ENCODE measurements at places on chromosomes 11 and 22.

- no peak for DNase-seq
Observed at GRCh38 chr11:130139401-130139800, 20.2 kb upstream of the ST14 start.

GRCh38 chr11:2138068-2138430, 1.1 kb downstream of the IGF2 start:
- DNase-seq = no peak

DNA sequence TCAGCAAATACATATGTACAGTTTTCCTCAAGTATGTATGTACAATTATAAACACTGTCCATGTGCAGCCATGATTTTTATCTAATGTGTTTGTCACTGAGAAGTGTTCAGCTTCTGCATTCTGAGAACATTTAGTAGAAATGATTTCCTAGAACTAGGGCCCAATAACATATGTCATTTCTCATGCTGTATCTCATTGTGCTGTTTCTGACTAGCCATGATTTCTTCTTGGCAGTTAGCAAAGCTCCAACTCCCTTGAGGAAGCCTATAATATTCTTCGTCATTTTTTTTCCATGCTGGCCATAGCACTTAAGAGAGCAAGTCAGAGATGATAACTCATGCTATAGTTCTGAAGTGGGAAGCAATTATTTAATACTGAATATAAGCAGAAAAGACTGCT, 187.8 kb downstream of the DDX10 start:
- DNase-seq = no peak

- DNase-seq = no peak
Observed at GRCh38 chr22:49096476-49096875, 731.2 kb downstream of the BRD1 start.

GRCh38 chr11:8291421-8292350, 28.0 kb upstream of the LMO1 start:
- DNase-seq = no peak

GRCh38 chr11:112073941-112074811, at the start of the genes NKAPD1 and PIH1D2:
TSS of gene NKAPD1 (plus strand) at chr11:112074299. CDS start at chr11:112075575, 1,276 bp downstream.
TSS of gene PIH1D2 (minus strand) at chr11:112074017. CDS start at chr11:112073174, 843 bp downstream.
- peak; percentile 63 for DNase-seq

DNA sequence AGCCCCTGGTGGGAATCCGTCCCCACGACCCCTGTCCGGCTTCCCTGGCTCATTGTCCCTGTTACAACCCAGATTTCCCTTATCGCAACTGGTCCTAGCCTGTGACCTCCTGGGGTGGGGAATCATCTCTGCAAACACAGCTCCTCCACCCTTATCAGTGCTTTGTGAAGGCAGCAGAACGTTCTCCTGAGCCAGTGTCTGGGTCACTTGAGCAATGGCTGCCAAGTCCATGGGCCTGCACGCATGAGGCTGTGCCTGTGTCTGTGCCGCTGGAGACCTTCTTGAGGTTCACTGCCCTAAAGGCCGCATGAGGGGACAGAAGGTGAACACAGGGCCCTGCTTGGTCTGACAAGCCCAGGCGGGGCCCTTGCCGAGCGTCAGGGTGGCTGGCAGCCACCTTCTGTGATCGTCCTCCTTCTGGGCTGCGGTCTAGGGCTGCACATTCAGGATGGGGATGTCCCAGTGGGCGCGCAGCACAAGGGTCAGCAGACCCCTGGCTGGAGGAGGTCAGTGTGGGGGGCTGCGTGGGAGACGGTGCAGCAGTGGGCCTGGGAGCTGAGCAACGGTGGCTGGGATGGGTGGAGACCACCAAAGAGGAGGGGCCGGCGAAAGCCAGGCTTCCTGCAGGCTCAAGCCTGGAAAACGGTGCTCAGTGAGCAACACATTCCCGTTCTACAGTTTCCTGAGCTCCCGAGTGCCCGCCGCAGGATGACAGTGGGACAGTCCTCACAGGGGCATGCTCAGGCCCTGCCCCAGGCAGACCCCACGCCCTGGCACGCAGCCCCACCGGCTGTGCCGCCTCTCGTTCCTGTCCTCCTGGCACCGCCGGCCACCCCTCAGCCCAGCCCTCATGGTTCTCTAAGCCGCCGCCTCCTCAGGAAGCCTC, 74.1 kb downstream of the CDKN1C start:
- no peak for DNase-seq

DNA sequence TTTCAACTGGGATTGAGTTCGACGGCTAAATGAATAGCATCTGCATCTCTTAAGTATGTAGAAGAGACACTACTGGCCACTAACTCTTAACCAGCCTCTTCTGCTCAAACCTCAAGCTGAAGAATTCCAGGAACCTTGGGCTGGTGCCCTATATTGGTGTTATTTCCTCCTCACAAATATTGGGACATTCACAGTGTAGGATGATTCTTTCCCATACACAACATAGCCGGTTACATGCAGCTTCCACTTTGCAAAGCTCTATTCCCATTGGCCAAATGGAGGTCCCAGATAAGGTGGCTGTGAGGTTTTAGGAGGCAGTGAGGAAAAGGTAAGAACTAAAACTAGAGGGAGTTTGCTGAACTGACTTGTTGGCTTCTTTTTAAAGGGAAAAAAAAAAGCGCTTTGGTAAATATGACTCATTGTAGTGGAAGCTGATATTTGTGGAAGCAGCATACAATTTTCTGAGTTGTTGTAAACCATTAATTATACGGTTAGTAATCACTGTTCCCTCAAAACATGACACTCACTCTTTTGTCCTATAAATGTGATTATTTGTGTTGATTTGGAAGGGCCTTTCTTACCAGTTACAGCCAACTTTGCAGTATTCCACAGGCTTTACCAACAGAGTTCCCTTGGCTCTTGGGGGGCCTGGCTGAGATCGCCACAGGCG, 17.6 kb downstream of the C22orf31 start:
- no peak for DNase-seq

GRCh38 chr11:121134741-121135312, 33.8 kb downstream of the TECTA start:
- no peak for DNase-seq

GRCh38 chr11:123083623-123084029, 21.7 kb upstream of the HSPA8 start:
- DNase-seq = no peak

GRCh38 chr11:127105593-127106541, 105.3 kb upstream of the KIRREL3 start:
- DNase-seq = no peak

- DNase-seq = no peak
Observed at GRCh38 chr11:83336993-83337392, 50.8 kb upstream of the CCDC90B start.

DNA sequence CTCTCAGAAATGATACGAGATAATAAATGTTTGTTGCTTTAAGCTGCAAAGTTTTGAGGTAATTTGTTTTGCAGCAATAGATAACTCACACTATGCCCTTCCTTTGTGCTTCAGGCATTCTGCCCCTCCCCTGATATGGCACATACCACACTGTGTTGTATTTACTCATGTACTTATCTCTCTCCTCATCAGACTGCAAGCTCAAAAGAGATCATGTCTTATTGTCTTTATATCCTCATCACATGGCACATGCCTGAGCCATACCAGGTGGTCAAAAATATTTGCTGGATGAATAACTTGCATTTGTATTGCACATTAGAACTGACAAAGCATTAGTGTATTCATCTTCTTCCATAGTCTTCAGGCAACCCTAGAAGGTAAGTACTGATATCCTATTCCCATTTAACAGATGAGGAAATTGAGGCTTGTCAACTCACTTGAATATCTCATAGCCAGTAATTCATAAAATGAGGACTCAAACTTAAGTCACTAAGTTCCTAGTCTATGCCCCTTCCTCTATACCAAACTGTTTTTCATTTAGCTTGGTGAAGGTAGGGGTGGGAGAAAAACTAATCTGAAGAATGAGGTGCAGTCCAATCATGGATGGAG, 83.9 kb upstream of the EED start:
- DNase-seq = no peak

GRCh38 chr11:63837027-63837688, 1.8 kb upstream of the MARK2 start:
- DNase-seq = peak; percentile 50

GRCh38 chr11:118152552-118153471, at the start of gene SCN4B:
TSS of gene SCN4B (minus strand) at chr11:118152823. CDS start at chr11:118152673, 150 bp downstream.
- no peak for DNase-seq

DNA sequence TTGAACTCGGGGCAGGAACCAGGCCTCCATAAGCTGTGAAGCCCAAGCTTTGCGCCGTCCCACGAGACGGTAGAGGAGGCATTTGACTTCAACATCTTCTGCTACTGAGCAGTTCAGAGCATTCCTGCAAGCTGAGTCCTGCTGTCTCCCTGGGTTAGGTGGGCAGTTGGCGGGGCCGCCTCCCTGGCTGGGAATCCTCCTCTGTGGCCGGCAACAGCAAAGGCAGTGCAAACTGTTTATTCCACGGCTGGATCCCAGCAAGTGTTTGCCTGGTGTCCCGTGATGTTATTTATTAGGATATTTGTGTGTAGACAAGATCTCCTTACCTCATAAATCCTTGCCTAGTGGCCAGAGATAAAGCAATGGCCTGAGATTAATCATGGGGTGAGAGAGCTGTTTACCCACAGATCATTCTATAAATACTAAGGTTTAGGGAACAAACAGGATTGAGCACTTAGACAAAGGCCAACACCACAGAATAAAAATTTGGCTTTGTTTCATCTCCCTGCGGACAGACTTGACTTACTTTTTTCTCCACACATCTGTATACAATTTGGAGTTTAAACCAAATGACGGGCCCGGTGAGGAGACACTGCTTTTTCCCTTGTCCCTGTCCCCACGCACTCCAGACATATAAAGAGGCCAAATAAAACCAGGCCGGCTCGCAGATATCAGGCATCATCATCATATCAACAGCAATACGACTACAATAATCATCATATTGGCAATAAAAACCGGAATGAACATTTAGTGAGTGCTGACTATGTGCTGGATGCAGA, 63.4 kb downstream of the NAT10 start:
- no peak for DNase-seq
